ENCODE measurements at places on chromosomes 16 and 17.

DNA sequence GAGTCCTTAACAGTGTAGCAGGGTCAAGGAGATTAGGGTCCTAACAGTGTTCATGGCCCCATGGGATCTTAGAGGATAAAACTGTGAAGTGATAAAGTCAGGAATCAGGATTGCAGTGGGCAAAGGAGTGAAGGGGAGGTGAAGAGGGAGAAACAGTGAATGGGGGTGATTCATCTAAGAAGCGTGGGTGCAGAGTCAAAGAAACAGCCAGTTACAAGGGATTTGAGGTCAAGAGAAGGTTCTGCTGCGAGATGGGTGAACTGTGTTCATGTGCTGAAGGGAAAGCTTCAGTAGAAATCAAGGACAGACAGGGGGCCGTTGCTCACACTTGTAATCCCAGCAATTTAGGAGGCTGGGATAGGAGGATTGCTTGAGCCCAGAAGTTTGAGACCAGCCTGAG lies 5.9 kb downstream of the GTF3C1 start:
- no peak for DNase-seq

- no peak for DNase-seq
Measured at GRCh38 chr16:74309789-74310781, 13.5 kb downstream of the PSMD7 start.

- DNase-seq: no peak
Measured at GRCh38 chr17:74499992-74500391, 31.3 kb downstream of the CD300LB start.

DNA sequence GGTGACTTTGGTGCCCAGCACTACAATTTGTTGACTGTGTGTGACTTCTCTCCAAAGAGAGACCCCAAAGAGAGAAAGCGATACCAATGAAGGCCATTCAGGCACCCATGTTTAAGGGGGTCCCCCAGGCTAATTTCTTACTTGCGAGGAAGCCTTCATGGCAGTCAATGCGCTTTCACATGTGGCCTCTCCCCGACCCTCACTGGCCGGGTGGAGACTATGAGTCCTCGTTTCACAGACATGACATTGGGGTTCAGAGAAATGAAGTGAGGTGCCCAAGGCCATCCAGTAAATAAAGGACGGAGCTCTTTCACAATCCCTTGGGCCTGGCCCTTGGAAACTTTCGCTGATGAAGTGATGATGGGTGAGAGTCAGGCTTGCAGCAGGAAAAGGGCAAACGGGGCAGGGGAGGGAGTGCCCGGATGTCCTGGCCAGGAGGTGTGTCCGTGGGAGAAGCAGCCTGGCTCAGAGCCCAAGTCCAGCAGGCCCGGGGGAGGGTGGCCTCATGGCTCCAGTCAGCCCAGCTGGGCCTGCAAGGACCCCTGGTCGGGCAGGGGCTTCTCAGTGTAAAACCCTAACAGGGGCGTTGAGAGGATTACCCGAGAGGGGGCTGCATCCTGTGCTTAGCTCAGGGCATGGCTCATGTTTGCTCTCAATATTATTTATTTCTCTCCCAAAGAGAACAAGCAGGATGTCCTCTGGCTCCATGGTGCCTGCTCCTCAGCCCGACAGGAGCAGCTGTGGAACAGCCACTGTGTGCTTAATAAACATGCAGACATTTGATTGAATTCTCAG lies 14.7 kb downstream of the TBX2 start:
- no peak for DNase-seq

DNA sequence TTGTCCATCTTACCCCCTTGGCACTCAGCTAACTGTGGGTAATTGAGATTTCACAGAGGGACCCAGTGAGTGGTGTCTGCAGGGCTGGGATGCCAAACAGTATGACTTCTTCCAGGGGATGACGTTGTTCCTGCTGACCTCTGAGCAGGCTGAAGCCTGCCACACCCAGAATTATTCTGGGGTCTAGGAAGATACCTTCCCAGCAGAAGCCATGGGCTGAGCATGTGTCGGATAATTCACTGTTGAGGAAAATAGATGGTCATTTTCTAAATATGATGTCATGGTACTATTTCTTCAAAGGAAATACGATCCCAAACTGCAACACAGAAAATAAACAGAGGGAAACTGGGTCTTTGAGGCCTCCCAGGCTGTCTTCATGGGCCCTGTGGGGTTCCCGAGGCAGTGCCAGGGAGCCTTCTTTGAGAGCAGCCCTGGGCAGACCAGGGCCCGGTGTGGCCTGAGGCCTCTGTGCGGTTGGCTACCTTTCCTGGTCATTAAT lies 17.4 kb downstream of the WNT9B start:
- no peak for DNase-seq

GRCh38 chr17:69870091-69870530 lies 204.9 kb upstream of the KCNJ16 start:
- DNase-seq: no peak

- DNase-seq: no peak
Measured at GRCh38 chr17:20235747-20236146, 226.6 kb downstream of the SPECC1 start.

DNA sequence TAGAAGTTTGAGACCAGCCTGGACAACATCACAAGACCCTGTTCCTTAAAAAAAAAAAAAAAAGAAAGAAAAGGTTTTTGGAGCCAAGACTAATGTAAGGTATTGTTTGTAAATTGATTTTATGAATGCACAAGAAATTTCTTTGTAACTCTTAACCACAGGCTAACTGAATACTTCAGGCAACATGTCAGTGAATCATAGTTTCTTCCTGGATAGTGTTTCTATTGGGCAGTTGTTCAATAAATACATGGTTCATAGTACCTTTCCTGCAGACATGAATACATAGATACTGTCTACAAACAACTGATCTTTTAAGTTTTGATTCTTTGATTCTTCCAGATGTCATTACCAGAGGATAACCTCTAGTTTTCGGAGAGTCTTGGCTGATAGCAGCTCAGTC lies 11.6 kb downstream of the DDX42 start:
- no peak for DNase-seq

DNA sequence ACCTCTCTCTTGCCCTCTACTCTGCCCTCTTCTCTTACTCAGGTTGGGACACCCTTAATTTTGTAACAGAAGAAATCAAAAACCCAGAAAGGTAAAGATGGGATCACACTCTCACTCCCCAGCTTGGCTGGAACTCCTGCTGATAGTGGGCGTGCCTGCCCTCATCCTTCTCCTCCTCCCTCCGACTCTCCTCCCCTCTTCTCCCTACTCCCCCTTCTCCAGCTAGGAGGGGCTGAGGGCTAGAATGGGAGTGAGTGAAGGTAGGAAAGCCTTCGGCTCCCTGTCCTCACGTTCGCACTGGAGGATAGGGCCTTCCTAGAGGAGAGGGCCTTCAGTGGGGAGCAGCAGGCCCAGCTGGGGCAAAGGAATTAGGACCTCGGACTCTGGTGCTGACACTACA lies 20.3 kb downstream of the SLC7A6OS start:
- DNase-seq: no peak

- DNase-seq: no peak
Measured at GRCh38 chr17:13008461-13008860, 9.4 kb downstream of the ELAC2 start.

DNA sequence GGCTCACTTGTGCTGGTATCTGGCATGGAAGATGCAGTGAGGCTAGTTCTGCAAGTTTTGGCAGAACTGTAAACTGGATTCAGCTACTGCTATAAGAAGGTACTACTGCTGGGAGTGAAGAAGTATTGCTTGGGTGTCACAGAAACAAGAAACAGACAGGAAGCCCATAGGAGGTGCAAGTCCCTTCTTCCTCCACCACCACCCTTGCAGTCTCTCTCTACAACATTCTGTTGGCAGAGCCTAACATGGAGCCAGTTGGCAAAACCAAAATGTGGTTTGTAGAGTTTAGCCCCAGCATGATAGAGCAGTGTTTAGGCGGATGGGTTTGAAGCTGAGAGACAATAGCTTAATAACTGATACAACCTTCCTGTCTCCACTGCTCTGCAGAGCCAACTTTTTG lies 72.6 kb downstream of the NLK start:
- DNase-seq: no peak

- DNase-seq: no peak
Measured at GRCh38 chr16:14445937-14446715, 183.9 kb downstream of the PARN start.

- no peak for DNase-seq
Measured at GRCh38 chr16:10566613-10567012, 13.8 kb downstream of the EMP2 start.

Data from stimulated activated CD4-positive, alpha-beta T cell treated with anti-CD3 and anti-CD28 coated beads, Interleukin-15, amount 100 ng/mL, for 24 hours (primary cell).